ENCODE measurements at places on chromosomes 12 and 14.

DNA sequence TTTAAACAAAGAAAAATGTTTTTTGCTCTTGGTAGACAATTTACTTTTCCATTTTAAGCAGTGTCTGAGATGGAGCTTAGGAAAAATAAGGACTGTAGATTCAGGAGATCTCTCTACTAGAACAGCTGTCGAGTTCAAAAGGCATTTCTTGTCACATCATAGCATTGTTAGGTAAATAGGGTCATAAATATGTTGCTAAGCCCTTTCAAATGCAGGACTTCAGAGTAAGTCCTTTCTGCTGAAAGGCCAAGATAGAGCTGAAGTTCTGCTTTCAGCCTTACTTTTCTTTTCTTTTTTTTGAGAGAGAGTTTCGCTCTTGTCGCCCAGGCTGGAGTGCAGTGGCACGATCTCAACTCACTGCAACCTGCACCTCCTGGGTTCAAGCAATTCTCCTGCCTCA is 98.2 kb downstream of the SYNE2 start:
- DNase-seq = no peak

DNA sequence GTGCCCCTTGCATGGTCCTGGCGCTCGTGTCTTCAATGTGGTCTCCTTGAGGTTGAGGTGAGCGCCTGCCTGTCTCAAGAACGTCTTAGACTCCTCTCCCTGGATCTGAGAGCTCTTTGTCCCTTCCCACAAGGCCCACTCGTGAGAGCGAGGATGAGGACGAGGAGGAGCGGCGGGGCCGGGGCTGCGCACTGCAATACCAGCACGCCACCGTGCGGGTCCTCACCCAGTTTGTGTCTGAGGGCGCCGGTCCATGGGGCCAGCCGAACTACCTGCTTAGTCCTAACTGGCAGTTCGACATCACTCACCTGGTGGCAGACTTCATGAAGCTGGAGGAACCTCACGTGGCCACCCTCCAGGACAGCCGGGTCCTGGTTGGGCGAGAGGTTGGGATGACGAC is 128.1 kb downstream of the SLC15A4 start:
- DNase-seq = no peak

DNA sequence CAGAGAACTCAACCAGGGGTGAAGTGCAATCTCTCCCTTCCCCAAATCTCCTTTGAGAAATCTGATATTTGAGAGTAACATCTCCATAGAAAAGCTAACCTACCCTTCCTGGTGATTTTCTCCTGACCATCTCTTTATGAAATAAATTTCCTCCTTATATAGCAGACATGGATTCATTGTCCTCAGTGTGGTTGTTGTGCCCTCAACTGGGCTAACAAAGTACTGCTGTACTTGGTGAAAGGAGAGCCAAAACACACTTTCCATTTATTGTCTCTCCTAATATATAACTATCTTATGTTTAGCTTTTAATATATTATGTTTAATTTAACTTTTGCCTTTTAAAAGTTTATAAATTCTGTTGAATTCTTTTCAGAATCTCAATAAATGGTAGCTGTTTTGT is 65.1 kb upstream of the SLCO1B1 start:
- no peak for DNase-seq

DNA sequence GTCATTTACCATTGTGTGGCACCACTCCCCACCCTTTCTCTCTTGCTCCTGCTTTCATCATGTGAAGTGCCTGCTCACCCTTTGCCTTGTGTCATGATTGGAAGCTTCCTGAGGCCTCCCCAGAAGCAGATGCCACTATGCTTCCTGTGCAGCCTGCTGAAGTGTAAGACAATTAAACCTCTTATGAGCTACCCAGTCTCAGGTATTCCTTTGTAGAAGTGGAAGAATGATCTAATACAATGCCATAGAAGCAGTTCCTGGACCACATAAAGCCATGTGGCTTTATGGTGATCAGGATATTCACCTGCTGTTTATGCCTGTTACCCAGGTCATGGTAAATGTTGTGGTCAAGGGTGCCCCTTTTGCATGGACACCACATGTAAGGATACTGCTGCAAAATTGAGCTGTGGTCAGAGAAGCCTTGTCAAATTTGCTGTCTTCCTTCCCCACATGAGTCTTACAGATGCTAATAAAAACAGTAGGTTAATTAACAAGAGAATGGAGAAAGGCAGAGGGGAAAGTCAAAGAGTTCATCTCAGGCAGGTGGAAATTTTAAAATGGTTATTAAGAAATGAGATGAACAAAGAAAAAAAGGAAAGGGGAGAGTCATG is 112.8 kb upstream of the IFNG-AS1 start:
- DNase-seq = no peak

- no peak for DNase-seq
Measured at GRCh38 chr12:20211981-20212421, 156.3 kb upstream of the PDE3A start.

- no peak for DNase-seq
Measured at GRCh38 chr14:50023671-50024490, 92.5 kb downstream of the VCPKMT start.

- DNase-seq = no peak
Measured at GRCh38 chr14:105840266-105841021, 314.1 kb downstream of the TMEM121 start.

DNA sequence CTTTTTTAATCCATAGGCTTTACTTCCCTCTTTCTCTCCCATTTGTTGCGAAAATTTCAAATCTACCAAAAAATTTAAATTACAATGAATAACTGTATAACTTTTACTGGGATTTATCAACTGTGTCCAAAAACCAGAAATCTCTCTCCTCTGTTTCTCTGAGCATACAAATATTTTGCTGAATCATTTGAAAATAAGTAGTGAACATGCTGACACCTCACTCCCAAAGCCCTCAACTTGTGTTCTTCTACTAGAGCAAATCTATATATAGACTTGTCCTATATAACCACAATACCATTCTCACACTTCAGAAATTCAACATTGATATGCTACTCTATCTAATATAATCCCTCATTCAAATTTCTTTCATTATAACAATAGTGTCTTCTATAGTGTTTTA is 53.1 kb downstream of the SLCO1C1 start:
- DNase-seq = no peak

DNA sequence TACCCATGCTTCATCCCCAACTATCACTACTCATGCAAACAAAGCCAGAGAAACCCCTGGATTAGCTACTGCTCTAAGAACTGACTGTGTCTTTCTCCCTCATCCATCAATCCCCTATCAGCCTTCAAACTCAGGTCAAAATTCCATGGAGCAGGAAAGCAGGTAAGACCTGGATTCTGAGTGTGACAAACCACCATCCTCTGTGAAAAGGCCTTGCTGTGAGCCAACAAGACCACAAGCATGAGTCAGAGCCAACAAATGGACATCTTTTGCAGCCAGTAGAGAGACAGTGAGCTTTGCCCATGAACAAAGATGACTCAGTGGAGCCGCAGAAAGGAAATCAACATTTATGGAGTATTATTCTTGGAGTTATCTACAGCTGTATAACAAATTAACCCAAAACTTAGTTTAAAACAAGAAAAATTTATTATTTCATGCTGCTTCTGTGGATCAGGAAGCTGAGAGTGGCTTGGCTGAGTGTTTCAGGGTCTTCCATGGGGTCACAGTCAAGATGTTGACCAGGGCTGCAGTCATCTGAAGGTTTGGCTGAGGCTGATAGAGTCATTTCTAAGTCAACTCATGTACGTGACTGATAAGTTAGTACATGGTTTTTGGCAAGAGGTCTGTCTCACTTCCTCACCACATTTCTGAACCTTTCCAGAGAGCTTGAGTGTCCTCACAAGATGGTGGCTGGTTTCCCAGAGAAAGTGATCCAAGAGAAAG is 61.1 kb downstream of the PITPNM2 start:
- DNase-seq = no peak

GRCh38 chr12:111886662-111887545 is 44.9 kb downstream of the MAPKAPK5 start:
- DNase-seq = no peak

- no peak for DNase-seq
Measured at GRCh38 chr14:89166633-89167032, 250.4 kb downstream of the FOXN3 start.
